ENCODE measurements at places on chromosomes 11 and 22. TPM values are rescaled to one million over a fixed set of nuclear protein-coding genes. Genes with fewer than 3 reads are reported as not detected.

- DNase-seq: no peak
Observed at GRCh38 chr11:118705111-118705741, 25.8 kb upstream of the TREH start.

- no peak for DNase-seq
Observed at GRCh38 chr11:87428266-87428665, 390.5 kb downstream of the TMEM135 start.

- DNase-seq: peak; percentile 39
Observed at GRCh38 chr22:47549741-47550340, 787.4 kb downstream of the TBC1D22A start.

DDTL gene
- total RNA-seq: not detected

OR4C15 gene
- not detected for total RNA-seq
